ENCODE measurements at places on chromosomes 1 and 21. TPM values are rescaled to one million over a fixed set of nuclear protein-coding genes. Genes with fewer than 3 reads are reported as not detected.

Gene SLFNL1
- 0.35 TPM for total RNA-seq

Gene XKR8
- total RNA-seq, result 2.1 TPM

Gene DDX59
- 9.1 TPM for total RNA-seq

Gene GBP1
- 18.7 TPM for total RNA-seq

Gene CRP
- not detected for total RNA-seq

Gene GREM2
- total RNA-seq, result 18.4 TPM

Gene PAPPA2
- 0.53 TPM for total RNA-seq

All from smooth muscle cell of the coronary artery (primary cell).